ENCODE measurements at places on chromosomes 2 and 18.

GRCh38 chr2:238439917-238440316, 13.2 kb downstream of the ASB1 start:
- DNase-seq: no peak

GRCh38 chr2:191845876-191846514, 893 bp downstream of the CAVIN2 start:
- no peak for DNase-seq

- DNase-seq: no peak
Measured at GRCh38 chr2:234272069-234272850, 221.8 kb downstream of the SPP2 start.

- peak; percentile 23 for DNase-seq
Measured at GRCh38 chr2:26178746-26179436, 6.0 kb downstream of the GAREM2 start.

Measured in suppressor macrophage (primary cell).